Neuronal stem cell (in vitro differentiated cells): ENCODE measurements at places on chromosomes 2 and 18.

DNA sequence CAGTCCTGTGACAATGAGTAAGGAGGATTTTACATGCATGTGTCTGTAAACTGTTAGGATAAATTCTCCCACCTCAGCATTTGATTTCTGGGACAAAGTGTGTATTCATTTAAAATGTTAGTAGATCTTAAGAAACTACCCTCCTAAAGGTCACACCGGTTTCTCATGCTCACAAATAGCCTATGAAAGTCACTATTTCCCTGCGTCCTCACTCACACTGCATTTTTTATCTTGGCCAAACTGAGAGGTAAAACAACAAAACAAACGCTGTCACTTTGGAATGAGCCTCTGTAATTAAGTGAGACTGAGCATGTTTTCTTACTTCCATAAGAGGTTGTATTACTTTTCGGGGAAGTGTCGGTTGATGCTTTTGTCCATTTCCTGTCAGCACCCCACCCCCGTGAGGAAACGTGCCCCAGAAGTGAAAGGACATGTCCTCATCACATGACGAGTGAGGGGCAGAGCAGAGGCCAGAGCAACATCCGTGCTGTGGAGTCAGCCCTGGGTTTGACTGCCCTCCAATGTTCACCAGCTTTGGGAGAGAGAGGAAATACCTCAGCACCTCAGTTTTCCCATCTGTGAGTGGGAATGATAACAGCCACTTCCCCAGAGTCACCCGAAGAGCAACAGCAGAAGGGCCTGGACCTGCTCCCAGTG lies 3.1 kb downstream of the GYPC start:
- no peaks in the 10 kb centered on the region for H3K27me3 ChIP-seq
- peaks cover 23% of the 10 kb centered on the region for H3K4me1 ChIP-seq
- no peaks in the 10 kb centered on the region for H3K36me3 ChIP-seq
- H3K27ac ChIP-seq: no peak overlapping the region
- H3K4me3 ChIP-seq: no peak overlapping the region

GRCh38 chr2:241147336-241147735 lies 1.9 kb downstream of the PASK start:
- no peak overlapping the region for H3K27ac ChIP-seq
- H3K4me3 ChIP-seq: no peak overlapping the region
- no peak for DNase-seq
- H3K27me3 ChIP-seq: no peaks in the 10 kb centered on the region
- H3K36me3 ChIP-seq: peaks cover 17% of the 10 kb centered on the region
- peaks cover 12% of the 10 kb centered on the region for H3K4me1 ChIP-seq

- no peaks in the 10 kb centered on the region for H3K4me1 ChIP-seq
- no peak overlapping the region for H3K4me3 ChIP-seq
- H3K36me3 ChIP-seq: peaks cover 96% of the 10 kb centered on the region
- no peaks in the 10 kb centered on the region for H3K27me3 ChIP-seq
- no peak overlapping the region for H3K27ac ChIP-seq
- DNase-seq: no peak
These were observed 51.0 kb downstream of the ACTR3 start for GRCh38 chr2:113940891-113941290.

GRCh38 chr2:207879536-207879935 lies 109.8 kb upstream of the FZD5 start:
- no peak overlapping the region for H3K4me3 ChIP-seq
- H3K36me3 ChIP-seq: no peaks in the 10 kb centered on the region
- no peak for DNase-seq
- no peak overlapping the region for H3K27ac ChIP-seq
- H3K4me1 ChIP-seq: peaks cover 8% of the 10 kb centered on the region
- H3K27me3 ChIP-seq: no peaks in the 10 kb centered on the region

GRCh38 chr2:42072349-42073118 lies 24.7 kb downstream of the PKDCC start:
- H3K4me3 ChIP-seq: no peak overlapping the region
- no peaks in the 10 kb centered on the region for H3K36me3 ChIP-seq
- H3K27me3 ChIP-seq: no peaks in the 10 kb centered on the region
- DNase-seq: no peak
- peaks cover 14% of the 10 kb centered on the region for H3K4me1 ChIP-seq

DNA sequence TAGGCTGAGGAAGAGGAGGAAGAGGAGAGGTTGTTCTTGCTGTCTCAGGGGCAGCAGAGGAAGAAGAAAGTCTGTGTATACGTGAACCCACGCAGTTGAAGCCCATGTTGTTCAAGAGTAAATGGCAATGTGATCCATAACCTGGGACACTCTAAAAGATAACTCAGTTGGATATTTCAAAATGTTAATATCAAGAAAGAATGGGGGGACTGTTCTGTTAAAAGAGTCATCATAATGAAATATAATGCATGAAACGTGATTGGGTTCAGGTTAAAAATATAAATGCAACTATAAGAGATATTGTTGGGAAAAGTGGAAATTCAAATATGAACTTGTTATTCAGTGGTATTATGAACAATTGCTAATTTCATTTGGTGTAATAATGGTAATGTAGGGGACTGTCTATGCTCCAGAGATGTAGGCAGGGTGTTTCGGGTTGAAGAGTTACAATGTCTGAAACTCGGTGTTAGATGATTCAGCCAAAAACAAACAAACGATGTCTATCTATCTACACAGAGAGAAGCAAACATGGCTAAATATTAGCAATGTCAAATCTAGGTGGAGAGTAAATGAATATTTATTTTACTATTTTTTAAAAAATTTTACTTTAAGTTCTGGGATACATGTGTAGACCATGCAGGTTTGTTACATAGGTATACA lies 21.1 kb upstream of the POLE4 start:
- no peak for DNase-seq
- no peaks in the 10 kb centered on the region for H3K27me3 ChIP-seq
- H3K27ac ChIP-seq: no peak overlapping the region
- H3K4me3 ChIP-seq: no peak overlapping the region

DNA sequence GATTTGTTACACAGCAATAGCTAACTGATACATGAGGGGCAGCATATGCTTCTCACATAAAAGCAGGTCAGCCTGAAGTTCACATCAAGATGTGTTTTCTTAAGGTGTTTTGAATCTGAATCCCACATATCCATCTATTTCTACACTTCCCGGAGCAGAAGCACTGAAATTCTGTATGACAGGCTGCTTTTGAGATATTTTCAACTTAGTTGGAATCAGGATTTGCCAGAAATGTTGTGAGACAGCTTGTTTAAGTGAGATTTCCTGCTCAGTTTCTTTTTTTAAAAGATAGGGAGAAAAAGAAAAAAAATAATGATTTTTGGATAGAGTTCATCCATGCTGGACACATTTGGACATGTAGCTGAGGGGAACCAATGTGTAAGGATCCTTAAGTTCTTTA lies 501.5 kb upstream of the CELF4 start:
- DNase-seq: no peak
- H3K4me3 ChIP-seq: no peak overlapping the region
- no peaks in the 10 kb centered on the region for H3K36me3 ChIP-seq

DNA sequence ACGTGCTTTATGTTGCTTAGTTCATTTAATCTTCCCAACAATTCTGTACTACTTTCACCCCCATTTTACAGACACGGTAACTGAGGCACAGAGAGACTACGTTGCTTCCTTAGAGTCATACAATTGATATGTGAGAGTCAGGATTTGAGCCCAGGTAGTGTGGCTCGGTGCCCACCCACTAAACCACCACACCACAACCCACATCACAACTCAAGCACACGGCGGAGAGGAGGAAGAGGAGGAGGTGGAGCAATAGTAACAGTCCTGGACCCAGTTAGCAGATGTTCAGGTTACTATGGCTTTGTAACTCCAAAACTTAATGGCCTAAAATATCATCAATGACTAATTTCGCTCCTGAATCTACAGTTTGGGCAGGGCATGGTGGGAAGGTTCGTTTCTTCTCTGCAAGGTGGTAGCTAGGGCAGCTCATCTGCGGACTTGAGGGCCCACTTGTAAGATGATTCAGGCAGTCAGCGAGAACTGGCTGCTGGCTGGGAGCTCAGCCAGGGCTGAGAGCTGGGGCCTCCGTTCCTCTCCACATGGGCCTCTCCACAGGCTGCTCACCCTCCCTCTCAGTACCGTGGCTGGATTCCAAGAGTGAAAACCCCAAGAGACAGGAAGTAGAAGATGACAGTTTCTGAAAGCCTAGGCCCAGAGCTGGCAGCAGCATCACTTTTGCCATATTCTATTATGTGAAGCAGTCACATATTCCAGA lies 167.1 kb downstream of the ZFP36L2 start:
- no peak overlapping the region for H3K4me3 ChIP-seq
- peaks cover 21% of the 10 kb centered on the region for H3K4me1 ChIP-seq
- no peaks in the 10 kb centered on the region for H3K36me3 ChIP-seq
- H3K27ac ChIP-seq: peak overlapping the region; percentile 12

DNA sequence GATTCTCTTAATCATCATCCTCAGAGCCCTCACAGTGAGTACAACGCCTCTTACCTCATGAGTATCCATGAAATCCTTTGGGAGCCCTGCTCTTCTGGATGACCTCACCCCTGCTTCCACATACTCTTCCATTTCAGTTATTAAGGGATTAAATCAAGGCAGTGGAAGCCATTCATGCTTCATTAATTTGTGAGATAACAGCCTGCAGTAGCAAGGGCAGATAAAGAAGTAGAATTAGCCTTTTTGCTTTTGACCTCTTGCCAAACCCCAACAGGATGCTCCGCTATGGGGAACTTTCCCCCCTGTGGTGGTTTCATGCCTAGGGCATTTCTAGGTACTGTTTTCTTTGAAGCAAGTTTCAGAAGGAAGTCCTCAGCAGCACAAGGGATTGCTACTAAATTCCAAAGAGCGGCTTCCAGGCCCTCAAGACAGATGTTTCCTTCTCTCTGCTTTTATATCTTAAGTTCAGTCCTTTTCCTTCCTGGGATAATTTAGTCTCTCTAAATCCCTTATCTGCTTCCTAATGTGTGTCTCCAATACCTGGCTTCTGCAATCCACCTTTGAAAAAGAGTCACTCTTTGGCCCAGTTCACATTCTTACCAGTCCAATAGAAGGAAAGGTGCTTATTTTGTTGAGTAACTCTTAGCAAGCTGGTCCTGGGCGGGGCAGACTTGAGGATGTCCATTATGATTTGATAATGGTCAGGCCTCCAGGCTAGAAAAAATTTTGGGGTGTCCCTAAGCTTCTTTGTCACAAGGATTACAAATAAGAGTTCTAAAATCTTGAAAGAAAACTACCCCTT lies 76.9 kb downstream of the MYO1B start:
- no peaks in the 10 kb centered on the region for H3K27me3 ChIP-seq
- no peak overlapping the region for H3K4me3 ChIP-seq
- peak; percentile 20 for DNase-seq
- H3K4me1 ChIP-seq: peaks cover 15% of the 10 kb centered on the region
- H3K27ac ChIP-seq: no peak overlapping the region

- H3K27ac ChIP-seq: no peak overlapping the region
- H3K27me3 ChIP-seq: no peaks in the 10 kb centered on the region
- H3K4me1 ChIP-seq: no peaks in the 10 kb centered on the region
- no peak overlapping the region for H3K4me3 ChIP-seq
- peak; percentile 11 for DNase-seq
These were observed 107.3 kb downstream of the CPS1 start for GRCh38 chr2:210663631-210664089.

- H3K27ac ChIP-seq: no peak overlapping the region
- no peaks in the 10 kb centered on the region for H3K27me3 ChIP-seq
- DNase-seq: no peak
- H3K4me3 ChIP-seq: no peak overlapping the region
- H3K4me1 ChIP-seq: no peaks in the 10 kb centered on the region
These were observed 934.6 kb downstream of the SOCS6 start for GRCh38 chr18:71223486-71223885.
